ENCODE measurements at places on chromosomes 4 and X.

GRCh38 chr4:39642885-39643552 is 4.4 kb upstream of the SMIM14 start:
- DNase-seq: no peak

- no peak for DNase-seq
These were observed at the start of gene EDA2R for GRCh38 chrX:66638591-66639500. TSS of gene EDA2R (minus strand) at chrX:66639078. CDS start at chrX:66616020, 23,058 bp downstream.

DNA sequence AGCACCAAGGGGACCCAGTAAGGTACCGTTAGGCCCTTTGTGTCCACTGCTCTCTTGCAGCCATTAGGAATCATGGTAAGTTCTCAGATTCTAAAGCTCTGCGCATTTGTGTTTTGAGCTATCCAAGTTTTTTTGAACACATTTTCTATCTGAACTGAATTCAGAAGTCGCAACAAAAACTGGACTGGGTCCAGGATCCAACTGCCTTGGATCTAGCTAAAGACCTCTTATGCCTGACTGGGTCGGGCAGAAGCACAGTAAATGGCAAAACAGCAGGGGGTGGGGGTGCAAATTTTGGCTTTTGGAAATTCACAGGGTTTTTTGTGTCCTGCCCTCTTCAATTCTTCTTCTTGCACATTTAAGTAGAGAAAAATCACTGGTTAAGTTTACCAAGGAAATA is 30.0 kb downstream of the RCHY1 start:
- DNase-seq: no peak

DNA sequence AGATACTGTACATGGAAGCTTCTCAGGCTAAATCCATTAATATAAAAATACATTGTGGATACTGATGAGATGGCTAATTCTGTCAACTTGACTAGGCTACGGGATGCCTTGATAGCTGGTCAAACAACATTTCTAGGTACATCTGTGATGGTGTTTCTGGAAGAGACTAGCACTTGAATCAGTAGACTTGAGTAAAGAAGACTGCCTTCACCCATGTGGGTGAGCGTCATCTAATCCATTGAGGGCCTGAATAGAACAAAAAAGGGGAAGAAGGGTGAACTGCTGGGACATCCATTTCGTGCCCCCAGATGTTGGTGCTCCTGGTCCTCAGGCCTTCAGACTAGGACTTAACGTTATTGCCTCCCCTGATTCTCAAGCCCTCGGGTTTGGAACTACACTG is 3.7 kb upstream of the SRP72 start:
- no peak for DNase-seq

DNA sequence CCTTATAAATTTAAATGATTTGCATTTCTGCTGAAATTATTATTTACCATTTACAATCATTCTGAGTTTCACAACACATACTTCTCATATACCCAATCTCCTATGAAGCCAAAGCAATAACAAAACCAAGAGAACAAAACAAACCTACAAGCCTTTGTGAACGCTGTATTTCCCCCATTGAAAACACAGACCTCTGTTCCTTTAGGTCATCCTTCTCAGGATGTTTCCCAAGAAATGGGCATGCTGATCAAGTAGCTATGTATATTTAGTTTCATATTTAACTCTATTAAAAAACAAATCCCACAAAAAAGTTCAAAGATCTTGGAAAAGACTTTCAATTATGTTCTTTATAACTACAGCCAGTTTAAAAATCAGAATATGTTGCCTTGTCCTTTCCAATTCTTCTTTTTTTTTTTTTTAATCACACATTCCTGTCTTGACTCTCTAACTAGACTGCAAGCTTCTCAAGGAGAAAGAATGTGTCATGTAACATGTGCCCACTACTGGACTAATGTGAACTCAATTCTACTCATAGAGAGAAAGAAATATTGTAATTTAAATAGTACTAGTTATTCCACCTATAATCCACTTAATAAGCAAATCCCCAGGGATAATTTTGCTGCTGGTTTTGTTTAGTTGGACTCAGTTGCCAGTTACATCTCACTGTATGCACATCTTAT is 84.3 kb upstream of the PRSS48 start:
- no peak for DNase-seq

DNA sequence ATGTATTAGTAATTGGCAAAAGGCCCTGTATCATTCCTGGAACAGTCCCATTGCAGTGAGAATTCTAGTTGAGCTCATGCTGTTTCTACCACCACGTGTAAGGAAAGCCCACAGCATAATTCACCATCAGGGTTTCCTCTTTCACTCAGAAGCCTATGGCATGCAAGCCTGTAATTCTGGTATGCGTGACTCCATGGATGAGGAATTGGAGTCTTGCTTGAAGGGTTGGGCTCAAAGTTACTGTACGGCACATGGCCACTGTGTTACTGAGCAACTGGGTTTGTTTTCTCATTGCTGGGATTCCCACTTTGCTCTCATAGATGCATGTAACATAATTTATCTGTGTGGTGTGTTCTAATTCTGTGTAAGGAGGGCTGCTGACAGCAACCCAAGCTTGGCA is 132.3 kb upstream of the NR3C2 start:
- no peak for DNase-seq

DNA sequence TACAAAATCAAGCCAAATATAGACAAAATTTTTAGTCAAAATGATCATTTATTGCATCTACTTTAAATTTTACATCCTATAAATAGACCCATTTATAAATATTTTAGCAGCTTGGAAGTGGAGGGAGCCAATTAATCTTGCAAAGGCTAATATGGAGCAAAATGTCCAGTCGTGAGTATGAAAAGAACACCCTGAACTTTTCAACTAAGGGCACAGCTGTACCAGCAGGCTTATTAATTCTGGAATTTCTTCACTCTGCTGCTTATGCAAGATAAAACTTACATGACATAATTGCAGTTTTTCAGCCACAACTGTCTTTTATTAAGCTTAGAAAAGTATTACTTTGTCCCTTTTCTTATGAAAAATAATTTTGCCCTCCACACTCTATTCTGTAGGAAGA is 22.9 kb upstream of the USP53 start:
- DNase-seq: no peak

GRCh38 chr4:183871581-183871980 is 33.5 kb upstream of the STOX2 start:
- DNase-seq: no peak

DNA sequence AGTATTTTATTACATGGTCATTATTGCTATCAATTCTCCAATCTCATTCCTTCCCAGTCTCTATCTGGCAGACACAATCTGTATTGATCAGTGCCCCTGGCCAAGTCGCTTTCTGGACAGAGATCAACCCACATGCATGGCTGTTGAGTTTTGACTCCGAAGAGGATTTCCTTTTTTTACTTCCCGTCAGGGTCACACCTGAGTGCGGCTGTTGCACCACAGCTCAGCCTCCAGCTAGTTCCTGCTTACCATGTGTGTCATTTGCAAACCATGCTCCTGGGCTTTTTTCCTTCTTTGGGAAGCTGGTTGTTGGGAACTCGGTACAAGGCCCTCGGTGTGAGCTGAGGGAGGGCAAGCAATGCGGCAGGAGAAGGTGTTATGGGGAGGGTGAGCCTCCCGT is 11.7 kb downstream of the MAGED2 start:
- no peak for DNase-seq

DNA sequence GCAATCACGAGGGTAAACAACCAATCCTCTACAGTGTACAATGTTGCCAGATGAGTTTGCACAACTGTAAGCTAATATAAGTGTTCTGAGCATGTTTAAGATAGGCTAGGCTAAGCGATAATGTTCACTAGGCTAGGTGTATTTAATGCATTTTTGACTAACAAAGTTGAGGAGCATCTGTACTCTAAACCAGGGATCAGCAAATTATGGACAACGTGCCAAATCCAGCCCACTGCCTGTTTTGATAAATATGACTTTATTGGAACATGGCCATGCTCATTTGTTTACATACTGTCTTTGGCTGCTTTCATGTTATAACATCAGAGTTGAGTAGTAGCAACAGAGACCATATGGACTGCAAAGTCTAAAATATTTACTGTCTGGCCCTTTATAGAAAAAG is 46.3 kb upstream of the ARHGEF6 start:
- no peak for DNase-seq

DNA sequence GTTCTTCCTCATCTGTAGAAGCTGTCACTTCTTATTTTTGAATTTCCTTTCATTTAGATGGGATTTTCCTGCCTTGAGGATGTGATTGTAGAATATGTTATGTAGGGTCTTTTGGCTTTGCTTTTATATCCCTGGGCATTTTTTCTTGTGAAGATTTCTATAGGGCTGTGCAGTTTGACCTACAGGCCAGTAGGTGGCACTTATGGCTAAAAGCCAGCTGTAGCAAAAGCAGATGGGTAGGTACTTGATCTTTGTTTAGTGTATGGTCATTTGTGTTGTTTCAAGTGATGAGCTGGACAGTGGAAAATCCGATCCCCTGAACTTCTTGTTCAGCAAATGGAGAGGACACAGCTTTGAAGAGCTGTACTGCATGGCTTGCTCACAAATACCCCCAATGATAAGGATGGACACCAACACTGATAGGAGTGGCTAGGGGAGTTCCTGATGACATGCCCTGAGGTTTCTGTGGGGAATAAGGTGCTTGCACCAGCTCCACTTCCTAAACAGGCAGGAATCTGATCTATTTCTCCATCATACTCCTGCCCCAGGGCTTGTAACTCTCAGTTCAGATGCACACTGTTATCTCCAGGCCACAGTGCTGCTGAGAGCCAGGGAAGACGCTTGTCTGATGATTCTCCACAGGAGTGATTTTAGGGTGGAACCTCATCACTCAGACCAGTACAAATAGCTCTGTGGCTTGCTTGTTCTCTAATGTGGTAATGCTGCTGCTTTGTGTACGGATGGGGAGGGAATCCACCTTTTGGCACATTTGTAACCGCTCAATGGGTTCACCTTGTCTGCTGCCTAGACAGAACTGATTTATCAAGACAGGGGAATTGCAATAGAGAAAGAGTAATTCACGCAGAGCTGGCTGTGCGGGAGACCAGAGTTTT is 417.1 kb upstream of the MAGEB16 start:
- DNase-seq: no peak

GRCh38 chr4:132981611-132982010 is 167.5 kb upstream of the PCDH10 start:
- no peak for DNase-seq

- DNase-seq: no peak
These were observed 276.9 kb downstream of the PTTG2 start for GRCh38 chr4:38237139-38237538.

GRCh38 chr4:151801547-151802516 is 41.0 kb upstream of the GATB start:
- DNase-seq: no peak

DNA sequence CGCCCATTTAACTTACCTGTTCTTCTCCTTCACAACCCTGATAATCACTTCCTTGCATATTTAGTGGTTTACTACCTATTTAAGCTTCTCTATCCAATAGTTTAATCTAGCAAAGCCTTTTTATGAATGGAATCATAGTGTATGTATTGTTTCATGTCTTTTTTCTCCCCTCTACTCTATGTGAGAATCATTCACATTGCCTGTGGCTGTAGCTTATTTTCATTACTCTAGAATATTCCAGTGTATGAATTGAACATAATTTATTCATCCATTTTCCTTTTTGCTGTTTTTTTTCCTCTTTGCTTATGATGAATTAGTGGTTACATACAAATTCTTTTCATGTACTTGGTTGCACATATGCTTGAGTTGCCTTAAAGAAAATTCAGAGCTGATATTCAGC is 490 bp upstream of the ADH4 start:
- no peak for DNase-seq

DNA sequence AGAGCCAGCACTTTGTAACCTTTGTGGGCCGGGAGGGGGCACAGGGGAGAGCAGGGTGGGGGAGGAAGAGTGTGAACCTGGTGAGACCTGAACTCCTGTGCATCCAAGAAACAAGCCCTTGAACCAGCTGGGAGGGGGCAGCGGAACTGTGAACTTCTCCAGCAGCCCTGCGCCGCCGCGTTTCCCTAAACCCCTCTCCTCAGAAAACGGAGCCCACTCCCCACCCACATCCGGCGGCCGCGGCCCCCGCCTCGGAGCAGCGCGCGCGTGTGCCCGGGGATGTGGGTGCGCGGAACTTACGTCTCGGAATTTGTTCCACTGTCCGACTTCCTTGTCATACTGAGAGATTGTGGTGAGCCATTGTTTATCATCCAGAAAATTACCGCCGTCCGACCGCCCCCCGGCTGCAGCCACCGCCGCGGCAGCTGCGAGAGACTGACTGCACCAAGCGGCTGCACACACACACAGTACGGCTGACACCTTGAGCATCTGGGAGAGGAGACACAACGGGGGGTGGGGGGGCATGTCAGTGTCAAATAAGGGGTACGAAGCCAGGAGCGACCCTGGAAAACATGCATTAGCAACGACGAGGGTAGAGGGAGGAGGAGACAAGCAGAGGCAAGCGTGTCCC is 494 bp downstream of the SPOCK3 start:
- DNase-seq: no peak

DNA sequence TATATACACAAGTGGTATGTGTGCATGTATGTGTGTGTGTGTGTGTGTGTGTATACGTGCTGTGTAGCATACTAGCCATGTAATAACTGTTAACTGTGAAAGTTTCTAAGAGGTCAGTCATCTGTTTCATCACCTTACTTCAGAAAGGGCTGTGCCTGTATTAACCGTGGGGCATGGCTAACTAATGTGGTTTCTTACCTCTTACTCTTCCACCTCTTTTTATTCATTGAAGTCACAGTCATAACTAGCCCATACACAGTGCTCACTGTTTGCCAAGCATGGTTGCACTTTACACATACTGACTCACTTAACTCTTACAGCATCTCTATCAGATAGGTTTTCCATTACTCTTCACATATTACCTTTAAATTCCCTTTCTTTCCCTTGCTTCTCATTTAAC is 23.7 kb upstream of the LRAT start:
- DNase-seq: no peak

GRCh38 chr4:156298230-156298629 is 344.6 kb upstream of the CTSO start:
- DNase-seq: no peak

GRCh38 chr4:101944649-101945048 is 154.1 kb downstream of the BANK1 start:
- DNase-seq: no peak

DNA sequence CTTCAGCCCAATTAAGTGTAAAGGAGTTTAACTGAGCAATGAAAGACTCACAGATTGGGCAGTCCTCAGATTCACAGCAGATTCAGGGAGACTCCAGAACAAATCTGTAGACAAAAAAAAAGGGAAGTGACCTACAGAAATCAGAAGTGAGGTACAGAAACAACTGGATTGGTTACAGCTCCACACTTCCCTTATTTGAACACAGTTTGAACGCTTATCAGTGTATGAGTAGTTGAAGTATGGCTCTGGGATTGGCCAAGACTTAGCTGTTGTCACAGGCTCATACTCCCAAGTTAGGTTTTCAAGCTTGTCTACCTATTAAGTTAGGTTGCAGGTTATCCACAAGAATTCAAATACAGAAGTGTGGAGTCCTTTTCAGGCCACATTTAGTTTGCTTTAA is 112.4 kb upstream of the ELOVL6 start:
- DNase-seq: no peak

Data from NCI-H187 treated with DMSO at 0.1 percent for 48 hours (cell line).